SJSA1 (cell line): ENCODE measurements at places on chromosomes 1 and 21. TPM values are rescaled to one million over a fixed set of nuclear protein-coding genes. Genes with fewer than 3 reads are reported as not detected.

DNA sequence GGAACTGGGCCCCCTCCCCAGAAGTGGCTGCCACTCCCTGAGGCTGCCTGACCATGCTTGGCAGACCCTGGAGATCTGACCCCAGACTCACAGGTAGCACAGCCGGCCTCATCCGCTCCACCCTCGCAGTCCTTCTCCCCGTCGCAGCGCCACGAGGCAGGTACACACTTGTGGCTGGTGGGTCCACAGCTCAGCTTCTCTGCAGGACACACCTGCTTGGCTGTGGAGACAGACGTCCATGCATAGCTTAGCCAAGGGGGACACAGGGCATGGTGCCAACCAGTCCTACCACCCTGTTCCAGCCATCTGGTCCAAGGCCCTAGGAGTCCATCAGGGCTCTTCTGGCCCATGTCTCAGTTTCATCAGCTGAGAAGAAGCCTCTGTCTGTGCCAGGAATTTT is 42.2 kb upstream of the MAGOH start:
- no peak for DNase-seq

- DNase-seq, result peak; percentile 10
These were observed 580.6 kb downstream of the PLA2G4A start for GRCh38 chr1:187409341-187409740.

DNA sequence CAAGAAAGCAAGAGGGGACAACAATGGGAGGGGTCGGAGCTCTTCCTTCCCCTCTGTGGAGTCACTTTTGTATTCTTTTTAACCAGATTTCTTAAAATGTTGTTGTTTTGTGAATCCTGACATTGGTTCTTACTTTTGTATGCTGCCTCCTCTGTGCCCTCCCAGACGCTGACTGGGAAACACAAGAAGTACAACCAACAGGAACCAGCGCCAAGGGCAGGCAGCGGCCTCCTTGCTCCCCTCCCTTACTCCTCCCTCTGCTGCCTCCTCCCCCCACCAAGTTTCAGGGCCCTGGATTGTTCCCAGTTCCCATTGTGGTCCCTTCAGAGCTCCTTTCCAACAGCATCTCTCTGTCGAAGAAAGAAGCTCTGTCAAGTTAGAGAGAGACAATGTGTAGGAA is 111.1 kb downstream of the BRINP2 start:
- no peak for DNase-seq

GRCh38 chr1:11569551-11569950 is 84.7 kb downstream of the FBXO2 start:
- DNase-seq, result no peak

Gene FCMR
- total RNA-seq, result 2.0 and 11.7 TPM in 2 replicates

DNA sequence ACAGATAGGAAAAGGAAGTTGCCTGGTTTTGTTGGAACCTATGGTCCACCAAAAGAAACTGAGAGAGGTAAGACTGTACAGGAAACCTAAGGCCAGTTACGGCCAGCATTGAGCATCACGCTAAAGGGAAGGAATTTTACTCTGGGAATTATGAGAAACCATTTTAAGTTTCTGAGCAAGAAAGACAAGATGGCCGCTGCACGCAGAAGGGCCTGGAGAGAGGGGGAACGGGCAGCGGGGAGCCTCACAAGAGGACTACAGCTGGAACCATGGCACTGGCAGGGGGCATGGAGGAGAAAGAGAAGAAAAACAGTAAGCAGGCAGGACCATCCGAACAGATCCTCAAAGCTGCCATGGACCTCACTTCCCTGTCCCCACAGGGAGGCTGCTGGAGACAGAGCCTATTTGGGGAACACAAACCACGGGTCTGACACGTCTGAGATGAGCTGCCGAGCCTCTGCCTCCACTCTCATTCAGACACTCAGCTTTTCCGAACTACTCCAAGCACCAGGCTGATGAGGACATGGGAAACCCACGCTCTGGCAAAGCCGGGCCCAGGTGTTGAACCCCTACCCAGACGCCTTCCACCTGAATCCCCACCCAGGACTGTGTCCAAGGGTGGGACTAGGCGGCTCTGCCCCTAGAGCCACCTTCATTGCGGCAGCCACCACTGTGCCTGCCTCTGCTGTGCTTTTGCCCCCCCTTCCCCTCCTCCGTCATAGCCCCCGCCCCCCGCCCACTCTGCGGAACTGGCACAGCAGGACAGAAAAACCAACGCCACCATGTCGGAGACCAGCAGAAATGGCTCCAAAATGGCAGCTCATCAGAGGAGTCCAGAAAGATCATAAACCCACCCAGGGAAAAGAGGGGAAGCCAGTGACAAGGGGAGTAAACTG is 69.0 kb downstream of the CD46 start:
- DNase-seq, result no peak

GRCh38 chr1:198880397-198880796 is 241.6 kb downstream of the PTPRC start:
- peak; percentile 74 for DNase-seq

Gene IL10
- total RNA-seq, result not detected in 2 replicates

GRCh38 chr1:45568421-45568820 is 15.4 kb upstream of the NASP start:
- no peak for DNase-seq

Gene ELK4
- 11.6 and 18.4 TPM in 2 replicates for total RNA-seq

GRCh38 chr1:171248841-171249240 is 547 bp downstream of the FMO1 start:
- DNase-seq, result no peak

DNA sequence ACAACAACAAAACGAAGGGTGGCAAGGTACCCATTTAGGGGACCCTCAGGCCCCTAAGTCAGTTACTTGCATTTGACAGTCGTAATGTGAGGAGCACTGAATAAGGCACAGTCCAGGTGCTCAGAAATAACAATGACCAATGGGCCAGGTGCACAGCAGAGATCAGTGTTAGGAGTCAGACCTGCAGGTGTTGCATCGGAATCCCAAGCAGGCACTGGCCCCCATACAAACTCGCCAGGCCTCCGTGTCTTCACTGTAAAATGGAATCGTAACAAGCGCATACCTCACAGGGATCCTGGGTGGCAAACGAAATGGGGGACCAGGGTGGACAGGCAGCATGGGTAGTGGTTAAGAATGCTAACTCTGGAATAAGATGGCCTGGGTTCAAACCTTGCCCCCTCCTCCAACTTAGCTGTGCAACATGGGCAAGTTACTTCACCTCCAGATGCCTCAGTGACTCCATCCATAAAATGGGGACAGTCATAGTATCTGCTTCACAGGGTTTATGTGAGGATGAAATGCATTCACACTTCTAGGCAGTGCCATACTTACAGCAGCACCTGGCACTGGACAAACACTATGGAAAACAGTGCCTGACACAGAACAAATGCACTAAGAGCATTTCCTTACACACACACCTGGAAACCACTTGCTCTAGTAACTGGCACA is 20.2 kb downstream of the RCAN1 start:
- no peak for DNase-seq

DNA sequence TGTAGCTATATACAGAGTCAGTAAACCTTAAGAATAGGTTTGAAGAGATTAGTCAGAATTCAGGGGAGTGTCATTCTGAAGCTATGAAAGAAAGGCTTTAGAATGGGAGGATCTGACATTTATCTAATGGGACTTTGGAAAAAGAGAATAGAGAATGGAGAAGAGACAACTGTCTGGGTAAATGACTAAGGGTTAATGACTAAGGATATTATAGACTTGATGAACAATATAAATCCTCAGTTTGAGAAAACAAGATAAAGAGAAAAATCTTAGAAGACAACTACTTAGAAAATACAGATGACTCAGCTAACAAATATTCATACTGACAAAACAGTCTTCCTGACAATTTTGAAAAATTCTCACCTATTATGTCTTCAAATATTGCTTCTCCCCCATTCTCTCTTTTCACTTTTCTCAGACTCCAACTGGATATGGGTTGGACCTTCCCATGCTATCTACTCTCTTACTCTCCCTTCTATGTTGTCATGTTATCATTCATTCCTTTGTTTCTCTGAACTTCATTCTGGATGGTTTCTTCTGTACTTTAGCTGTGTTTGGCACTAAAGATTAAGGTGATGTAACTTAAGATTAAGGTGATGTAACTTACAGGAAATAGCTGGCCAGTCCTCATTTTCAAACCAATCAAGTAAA is 20.4 kb downstream of the SLC16A1 start:
- peak; percentile 79 for DNase-seq

Gene TPTE
- total RNA-seq, result not detected in 2 replicates

- DNase-seq, result no peak
These were observed 9.1 kb upstream of the FOXE3 start for GRCh38 chr1:47406966-47407365.

Gene C1orf53
- total RNA-seq, result 13.6 and 24.9 TPM in 2 replicates

DNA sequence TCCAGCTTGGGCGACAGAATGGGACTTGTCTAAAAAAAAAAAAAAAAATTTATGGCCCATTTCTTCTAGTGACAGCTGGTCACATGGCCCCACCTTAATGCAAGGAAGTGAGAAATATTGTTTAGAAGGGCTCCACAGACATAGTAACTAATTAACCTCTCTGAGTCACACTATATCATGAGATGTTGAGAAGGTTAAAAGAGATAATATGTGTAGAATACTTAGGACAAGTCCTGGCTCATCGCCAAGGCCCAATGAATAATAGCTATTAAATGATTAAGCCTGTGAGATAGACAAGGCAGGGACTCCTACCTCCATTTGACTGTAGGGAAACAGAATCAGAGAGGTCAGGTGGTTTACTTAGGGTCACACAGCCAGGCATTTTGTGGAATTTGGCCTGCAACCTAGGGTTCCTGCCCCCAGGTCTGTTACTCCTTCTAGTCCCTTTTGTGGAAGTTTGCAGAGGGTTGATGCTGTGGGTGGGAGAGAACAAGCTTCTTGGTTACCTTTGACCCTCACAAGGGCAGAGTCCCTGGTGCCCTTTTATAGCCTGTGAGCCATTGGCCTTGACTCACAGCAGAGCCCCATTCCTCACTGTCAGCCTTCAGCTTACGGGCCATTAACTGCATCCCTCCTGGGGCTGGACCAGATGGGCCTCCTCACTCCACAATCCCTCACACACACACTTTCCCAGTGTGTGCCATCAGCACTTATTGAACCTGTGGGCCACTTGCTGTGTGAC is 48.5 kb downstream of the OPRD1 start:
- no peak for DNase-seq

GRCh38 chr1:43199093-43199726 is 27.1 kb downstream of the CFAP57 start:
- DNase-seq, result no peak

Gene ZNF683
- not detected in 2 replicates for total RNA-seq

- no peak for DNase-seq
These were observed 151.0 kb upstream of the C1orf87 start for GRCh38 chr1:60224523-60224922.

GRCh38 chr21:15000081-15000480 is 64.7 kb downstream of the NRIP1 start:
- peak; percentile 57 for DNase-seq

DNA sequence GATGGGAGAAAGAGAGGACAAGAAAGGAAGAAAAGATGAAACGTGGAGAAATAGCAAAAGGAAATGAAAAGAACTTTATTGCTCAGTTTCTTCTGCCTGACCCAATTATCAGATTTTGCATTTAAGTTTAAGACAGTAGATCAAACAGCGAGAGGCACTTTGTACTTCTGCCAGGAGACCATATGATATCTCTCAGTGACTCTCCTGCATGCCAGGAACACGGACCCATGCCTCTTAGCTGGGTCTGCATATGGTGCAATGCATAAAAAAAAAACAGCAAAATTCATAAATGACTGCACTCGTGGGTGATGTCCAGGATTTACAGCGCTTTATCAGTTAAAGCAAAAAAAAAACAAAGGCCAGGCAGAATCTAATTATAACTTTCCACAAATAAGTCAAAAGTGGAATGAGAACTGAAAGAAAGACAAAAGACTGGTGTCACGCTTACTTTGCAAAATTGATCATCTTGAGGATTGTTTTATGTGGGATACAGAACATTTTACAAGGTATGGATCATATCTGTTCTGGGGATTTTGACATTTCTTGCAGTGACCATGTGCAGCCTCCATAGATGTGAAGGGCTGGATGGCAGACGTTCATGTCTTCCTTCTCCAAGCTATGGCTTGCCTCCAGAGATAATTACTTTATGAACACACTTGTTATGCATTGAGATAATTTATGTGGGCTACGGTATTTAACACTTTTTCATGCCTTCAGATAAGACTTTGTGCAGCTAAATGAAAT is 79.5 kb downstream of the RUNX1 start:
- DNase-seq, result no peak

Gene SELENBP1
- 21.6 and 31.1 TPM in 2 replicates for total RNA-seq

Gene KRTAP11-1
- not detected in 2 replicates for total RNA-seq

DNA sequence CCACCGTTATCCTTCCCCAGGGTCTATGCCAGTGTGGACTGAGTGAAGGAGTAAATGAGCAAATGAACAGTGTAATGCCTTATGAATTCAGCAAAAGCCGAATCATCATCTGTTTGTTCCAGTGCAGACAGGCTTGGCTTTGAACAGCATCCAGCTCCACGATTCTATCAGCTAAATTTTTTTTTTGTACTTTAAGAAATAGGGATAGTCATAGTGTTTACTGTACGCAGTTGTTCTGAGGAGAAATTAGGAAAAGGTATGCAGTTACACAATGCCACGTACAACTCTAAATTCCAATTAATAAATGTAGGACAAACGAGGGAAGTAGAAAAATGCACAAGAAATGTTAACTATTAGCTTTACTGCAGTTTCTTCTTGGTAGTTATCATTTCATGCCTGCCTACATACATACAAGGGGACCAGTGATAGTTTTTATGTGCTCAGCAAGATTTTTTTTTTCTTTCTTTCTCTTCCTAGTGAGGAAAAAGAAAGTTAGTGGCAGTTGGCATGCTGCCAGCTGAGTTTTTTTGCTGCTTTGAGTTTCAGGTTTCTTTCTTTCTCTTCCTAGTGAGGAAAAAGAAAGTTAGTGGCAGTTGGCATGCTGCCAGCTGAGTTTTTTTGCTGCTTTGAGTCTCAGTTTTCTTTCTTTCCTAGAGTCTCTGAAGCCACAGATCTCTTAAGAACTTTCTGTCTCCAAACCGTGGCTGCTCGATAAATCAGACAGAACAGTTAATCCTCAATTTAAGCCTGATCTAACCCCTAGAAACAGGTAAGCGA is at the start of gene IFI44L:
TSS of gene IFI44L (plus strand) at position 646 of the 777 bp plus-strand sequence. CDS start 7,468 bp downstream, outside the sequence.
- DNase-seq, result peak; percentile 74

Gene ACTA1
- total RNA-seq, result not detected in 2 replicates

GRCh38 chr1:109873278-109874175 is 37.1 kb upstream of the CSF1 start:
- peak; percentile 87 for DNase-seq

- DNase-seq, result no peak
These were observed 20.4 kb upstream of the SUMO3 start for GRCh38 chr21:44838039-44838895.

DNA sequence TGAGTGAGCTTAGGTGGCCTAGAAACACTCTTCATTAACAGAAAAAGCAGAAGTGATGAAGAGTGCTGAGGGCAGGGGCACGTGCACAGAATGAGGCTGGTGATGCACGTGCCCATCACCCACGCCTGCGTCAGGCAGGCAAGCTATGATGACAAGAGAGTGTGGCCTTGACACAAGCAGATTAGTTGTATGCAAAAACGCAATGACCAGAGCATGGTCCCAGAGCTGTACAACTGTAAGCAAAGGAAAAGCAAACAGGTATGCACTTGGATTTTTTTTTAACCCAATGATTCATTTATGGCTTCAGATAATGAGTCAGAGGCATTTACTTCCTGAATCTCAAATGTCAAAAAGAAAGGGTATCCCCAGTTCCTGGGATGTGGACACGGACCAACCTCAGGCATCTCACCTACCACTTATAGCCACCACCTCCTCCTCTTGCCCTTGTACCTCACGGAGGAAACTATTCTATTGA is 9.1 kb upstream of the TMEM61 start:
- DNase-seq, result no peak

GRCh38 chr1:61182480-61182879 is 100.1 kb downstream of the NFIA start:
- no peak for DNase-seq

GRCh38 chr1:110785055-110785454 is 87.9 kb upstream of the CD53 start:
- DNase-seq, result no peak
